ENCODE measurements at places on chromosomes 11 and 22.

DNA sequence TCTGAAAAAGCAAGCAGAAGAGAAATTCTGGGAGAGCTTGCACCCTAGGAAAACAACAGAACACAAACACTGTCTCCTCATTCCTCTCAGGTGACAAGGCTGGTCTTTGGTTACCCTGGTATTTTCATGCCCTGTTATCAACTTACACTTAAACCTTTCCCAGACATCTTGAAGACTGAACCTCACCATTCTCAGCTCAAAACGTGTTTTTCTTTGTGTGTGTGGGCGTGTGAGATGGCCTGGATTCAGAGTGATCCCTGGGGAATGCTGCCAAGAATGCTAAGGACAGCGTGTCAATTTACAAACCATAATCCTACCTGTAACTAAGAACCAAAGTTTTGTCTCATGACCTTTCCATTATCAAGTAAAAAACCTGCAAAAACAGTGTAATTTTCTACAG, 33.3 kb downstream of the ELF5 start:
- DNase-seq, result no peak

GRCh38 chr11:76668362-76669155, 2.0 kb downstream of the LRRC32 start:
- no peak for DNase-seq

- DNase-seq, result no peak
These were observed 3.2 kb downstream of the CTSD start for GRCh38 chr11:1760351-1761109.

DNA sequence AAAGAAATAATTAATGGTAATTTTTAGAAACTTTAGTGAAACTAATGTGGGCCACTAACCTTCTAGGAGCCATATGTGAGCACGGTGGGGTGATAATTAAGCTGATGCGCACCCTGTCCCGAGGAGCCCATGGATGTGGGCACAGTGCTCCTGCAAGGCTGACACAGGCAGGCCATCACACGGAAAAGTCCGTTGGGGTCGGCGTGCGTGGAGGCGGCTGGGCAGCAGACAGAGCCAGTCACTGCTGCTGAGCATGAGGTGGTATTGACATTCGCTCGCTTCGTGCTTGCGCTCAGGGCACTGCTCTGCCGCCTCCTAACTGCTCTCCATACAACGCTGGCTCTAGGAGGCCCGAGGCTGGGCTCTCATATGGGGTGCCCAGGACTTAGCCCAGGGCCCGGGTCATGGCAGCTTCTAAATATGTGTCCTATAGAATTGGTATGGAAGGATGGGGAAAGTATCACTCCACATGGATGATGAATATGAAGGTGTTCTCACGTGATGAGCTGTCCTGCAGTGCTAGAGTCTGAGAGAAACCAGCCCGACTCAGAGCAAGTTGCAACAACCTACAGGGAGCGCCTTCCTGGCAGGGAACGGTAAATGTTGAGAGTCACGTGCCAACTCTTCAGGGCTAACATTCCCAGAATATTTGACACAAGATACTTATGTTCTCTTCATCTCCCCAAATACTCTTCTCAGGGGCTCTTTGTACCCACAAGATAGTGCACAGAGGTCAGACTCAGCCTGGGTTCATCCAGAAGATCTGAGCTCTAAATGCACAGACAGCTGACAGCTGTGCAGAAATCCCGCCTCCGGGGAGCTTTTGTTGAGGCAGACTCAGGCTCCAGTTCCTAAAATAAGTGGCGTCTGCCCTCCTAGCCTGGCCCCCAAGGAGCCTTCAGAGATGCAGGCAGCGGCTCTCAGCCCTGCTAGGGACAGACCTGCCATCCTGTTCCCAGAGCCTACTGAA, 50.6 kb upstream of the ARFGAP3 start:
- no peak for DNase-seq

DNA sequence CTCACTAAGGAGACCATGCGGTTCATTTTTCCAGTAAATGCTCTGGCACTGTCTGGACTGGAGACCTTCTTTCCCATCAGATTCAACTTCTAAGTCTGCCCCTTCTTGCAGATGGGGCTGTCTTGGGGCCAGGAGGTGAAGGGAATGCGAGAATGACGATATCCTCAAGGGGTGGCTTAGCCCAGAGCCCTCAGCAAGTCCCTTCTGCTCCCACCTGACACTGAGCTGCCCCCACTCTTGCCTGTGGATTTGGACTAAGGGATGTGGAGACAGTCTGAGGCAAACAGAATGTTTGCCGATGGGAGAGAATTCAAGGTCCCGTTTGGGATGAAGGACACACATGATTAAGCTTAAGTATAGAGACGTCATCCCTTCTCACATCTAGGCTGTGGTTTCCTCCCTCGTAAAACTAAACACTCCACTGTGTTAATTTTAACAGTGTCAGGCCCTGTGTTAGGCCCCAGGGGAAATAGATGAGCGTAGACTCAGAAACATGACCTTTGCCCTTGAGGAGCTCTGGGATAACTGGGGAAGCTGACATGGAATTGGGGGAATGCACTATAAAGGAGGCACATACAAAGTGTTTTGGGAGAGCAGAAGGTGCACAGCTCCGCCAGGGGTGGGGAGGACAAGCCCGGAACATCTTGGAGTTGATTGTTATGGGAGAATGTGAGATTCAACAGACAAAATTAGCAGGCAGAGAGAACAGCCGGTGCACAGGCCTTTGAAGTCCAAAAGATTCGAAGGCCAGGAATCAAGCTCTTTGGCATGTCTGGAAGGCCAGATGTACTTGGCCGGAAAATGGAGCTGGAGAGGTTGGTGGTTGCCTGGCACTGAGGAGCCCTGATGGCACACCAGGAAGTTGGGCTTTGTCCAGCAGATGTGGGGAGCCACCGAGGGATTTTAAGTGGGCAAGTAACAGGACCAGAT, 71.6 kb downstream of the ST3GAL4 start:
- peak; percentile 31 for DNase-seq

DNA sequence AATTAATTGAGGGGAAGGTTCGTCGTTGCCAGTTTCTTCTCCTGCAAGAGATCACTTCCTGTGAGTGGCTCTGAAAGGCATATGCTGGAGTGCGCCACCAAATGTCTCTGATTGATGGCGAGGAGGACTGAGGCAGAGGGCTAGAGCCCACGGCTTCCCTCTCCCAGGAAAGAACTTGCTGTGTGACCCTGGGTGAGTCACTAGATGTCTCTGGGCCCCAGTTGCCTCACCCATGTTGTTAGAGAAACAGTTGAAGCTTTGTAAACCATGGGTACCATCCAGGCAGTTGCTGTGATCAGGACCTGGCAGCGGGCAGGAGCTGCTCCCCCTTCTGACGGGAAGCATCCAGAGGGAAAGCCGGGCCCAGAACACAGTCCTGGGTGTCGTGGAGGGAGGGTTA, 3.2 kb downstream of the ABCG4 start:
- no peak for DNase-seq

DNA sequence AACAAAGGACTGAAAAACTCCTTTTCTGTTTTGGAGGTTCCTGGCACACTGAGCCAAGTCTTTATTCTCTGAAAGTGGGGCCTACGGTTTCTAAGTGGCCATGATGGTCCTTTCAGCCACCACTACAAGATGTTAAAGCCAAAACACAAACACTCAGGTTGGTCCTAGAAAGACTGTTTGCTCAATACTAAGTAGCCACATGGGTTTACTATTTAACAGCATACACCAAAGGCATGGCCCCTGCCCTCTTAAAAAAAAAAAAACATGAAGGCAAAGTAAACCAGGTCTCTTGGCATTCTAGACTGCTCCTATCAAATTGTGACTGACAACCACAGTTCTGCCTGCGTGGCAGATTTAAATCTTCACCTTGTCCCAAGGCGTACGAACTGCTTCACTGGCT, 123.6 kb upstream of the BID start:
- no peak for DNase-seq

DNA sequence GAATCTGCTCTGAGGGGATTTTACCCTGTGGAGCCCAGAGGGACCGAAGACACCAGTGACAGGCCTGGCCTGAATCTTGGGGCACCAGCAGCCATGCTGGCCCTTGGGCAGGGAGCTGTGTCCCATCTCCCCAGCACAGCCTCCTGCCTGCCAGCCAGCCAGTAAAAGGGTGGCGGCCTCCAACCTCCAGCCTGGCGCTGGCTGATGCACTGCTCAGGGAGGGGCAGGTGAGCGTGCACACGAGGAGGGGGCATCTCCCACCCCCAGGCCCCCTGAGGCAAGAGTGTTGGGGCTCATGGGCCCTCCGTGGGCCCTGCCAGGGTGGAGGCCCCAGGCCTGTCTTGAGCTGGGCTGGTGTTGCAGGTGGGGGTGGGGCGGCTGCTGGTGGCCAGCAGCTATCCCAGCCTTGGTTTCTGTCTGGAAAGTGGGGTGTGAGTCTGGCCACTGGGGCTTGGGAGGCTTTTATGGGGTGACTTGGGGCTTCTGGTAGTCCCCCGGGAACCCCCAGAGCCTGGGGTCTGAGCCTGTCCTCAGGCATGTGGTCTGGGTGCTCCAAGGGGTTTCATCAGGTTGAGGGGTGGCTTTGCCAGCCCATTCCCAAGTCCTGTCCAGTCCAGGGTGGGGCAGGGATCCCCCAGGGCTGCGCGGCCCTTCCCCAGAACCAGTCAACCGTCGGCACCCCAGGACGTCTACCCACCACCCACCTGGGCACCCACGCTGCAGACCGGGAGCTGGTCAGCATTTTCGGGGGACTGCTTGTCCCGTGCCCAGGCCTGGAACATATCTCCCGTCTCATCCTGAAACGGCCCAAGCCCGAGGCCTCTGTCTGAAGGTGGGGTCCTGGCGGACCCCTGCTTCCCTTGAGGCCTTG, 17.8 kb downstream of the TSPAN4 start:
- DNase-seq, result no peak

GRCh38 chr22:19680911-19681862, 33.1 kb upstream of the SEPTIN5 start:
- peak; percentile 50 for DNase-seq

DNA sequence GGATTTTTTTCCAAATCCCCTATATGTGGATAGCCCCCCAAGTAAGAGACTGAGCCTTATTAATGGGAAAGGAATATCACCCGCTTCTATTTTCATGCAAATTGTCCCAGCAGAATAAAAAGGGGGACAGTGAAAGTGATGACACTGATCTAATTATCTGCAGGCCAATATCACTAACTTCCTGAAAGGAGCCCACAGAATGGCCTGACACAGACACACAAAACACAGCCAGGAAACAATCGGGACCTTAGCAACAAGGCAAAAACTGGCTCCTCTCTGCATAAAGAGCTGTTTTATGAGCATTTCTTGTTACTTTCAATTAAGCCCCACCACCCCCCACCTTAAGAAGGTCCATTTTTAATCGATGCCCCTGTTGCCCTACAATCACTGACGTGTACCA, 54.3 kb upstream of the FAM181B start:
- no peak for DNase-seq

GRCh38 chr11:69298267-69299022, 4.5 kb downstream of the MYEOV start:
- peak; percentile 84 for DNase-seq

DNA sequence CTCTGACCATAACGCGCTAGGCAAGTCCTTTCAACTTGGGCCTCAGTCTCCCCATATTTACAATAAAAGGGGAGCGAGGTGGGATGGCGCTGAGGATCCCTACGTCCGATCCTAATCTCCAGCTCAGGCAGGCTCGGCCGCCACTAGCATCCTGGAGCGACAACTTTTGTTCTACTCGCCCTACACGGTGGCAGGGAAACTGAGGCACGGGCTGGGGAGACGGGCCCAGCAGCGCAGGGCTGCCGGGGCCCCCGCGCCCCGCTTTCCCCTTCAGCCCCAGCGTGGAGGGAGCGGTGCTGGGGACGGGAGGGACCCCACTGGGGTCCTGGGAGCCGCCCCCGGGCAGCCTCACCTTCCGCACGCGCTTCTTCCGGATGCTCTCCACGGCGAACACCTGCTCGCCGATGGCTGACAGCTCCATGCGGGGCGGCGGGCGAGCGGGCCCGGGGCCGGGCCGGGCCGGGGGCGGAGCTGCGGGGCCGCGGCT, 413 bp downstream of the CBX7 start:
- no peak for DNase-seq

DNA sequence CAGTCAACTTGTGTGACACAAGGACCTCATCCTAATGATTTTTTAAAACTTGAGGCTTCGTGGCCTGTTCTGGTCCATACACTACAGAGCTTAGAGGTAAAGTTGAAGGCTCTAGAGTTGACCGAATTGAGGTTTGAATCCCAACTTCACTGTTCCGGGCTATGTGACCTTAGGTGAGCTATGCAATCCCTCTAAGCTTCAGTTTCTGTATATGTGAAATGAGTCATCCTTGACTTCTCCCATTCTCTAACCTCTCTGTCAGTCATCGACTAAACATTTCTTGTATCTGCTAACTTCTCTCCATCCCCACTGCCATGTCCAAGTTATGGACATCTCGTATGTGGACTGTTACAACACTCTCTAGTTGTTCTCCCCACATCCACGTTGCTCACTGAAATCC, 178.2 kb upstream of the TMEM45B start:
- no peak for DNase-seq

Data from LoVo (cell line).